GM12864 (cell line): ENCODE measurements at places on chromosomes 16 and 17.

DNA sequence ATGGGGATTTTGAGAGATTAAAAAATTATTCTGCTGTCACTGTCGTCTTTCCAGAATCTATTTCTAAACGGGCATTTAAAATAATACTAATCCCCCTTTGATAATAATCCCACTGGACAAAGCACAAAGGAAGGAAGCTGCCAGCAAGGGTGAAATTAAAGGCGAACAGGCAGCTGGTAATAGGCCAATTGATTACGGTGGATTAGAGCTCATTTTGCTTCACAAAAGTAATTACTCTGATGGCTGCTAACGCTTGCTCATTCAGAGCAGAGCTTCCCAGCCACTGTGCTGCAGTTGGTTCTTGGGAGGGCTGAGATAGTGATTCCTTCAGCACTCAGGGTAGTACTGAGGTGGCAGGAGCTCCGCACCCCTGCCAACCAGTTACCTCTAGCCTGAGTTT lies 205.7 kb downstream of the SNX29 start:
- DNase-seq, result no peak

DNA sequence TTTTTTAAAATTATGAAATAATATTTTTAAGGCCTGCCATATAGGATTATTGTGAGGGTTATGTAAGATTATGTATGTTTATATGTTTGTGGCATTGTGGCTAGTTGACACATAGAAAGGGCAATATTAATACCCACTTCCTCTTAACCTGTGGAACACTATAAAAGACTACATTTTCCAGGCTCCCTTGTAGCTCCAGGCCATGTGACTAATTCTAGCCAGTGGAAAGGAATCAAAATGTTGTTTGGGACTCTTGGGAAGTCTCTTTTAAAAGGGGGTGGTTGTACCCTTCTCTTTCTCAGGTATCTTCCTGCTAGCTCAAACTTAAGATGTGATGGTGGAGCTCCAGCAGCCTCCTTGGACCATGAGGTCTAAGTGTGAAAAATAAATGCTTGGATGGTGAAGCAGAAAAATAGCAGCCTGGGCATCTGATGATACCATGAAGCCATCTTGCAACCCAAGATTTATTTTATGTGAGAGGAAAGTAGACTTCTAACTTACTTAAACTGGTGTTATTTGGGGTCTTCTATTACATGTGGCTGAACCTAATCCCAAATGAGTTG lies 39.2 kb downstream of the TEKT5 start:
- DNase-seq, result no peak

DNA sequence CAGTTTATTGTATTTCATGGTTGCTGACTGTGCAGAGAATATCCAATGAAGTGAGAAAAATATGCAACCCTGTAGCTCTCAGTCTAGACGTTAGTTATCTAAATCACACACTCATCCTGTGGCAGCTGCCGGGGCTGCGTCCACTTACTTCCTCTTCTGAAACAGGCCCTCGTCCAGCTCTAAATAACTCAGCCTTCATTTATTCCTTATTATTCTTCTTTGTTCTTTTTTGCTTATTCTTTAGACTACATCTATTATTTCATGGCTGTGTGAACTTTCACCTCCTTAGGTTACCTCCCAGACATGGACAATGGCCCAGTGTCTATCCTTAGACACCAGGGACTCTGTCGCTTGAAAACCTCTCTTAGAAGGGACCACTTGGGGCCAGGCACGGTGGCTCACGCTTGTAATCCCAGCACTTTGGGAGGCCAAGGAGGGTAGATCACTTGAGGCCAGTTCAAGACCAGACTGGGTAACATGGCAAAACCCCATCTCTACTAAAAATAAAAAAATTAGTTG lies 3.4 kb upstream of the THUMPD1 start:
- DNase-seq, result no peak

- DNase-seq, result no peak
Measured at GRCh38 chr16:46901709-46902108, 17.5 kb downstream of the GPT2 start.

DNA sequence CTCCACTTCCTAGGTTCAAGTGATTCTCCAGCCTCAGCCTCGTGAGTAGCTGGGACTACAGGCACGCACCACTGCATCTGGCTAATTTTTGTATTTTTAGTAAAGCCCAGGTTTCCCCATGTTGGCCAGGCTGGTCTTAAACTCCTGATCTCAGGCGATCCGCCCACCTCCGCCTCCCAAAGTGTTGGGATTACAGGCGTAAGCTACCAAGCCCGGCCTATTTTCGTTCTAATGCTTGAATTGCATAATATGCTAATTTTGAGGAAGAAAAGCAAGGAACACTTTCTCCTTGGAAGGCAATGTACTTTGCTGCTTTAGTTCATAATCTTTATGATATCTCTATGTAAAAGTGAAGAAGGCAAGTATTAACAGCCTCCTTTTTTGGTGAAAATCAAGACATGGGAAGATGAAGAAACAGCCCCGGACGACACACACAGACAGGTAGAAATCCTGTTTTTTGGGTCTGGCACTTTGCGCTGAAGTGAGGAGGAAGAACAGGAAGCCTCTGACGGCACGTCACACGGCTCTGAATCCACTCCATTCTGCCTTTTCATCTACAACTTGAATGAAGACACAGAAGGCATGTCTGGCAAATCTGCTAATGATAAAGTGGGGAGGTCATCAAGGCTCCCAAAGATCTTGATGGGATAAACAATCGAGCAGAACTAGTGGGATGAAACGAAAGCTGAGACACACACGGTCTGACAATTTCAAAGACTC lies 24.9 kb downstream of the VPS53 start:
- DNase-seq, result no peak

DNA sequence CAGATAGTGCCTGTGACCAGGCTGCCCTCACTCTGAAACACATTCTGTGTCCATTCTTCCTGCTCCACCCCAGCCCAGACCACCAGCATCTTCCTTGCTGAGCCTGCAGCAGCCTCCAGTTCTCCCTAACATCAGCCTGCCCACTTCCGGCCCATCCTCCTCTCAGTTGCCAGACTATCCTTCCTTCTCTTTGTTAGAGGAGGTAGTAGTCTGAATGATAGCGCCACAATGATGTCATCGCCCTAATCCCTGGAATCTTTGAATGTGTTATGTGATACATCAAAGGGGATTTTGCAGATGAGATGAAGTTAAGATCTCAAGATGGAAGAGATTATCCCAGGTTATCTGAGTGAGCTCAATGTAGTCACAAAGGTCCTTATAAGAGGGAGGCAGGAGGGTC lies 3.2 kb upstream of the ZDHHC1 start:
- DNase-seq, result no peak

DNA sequence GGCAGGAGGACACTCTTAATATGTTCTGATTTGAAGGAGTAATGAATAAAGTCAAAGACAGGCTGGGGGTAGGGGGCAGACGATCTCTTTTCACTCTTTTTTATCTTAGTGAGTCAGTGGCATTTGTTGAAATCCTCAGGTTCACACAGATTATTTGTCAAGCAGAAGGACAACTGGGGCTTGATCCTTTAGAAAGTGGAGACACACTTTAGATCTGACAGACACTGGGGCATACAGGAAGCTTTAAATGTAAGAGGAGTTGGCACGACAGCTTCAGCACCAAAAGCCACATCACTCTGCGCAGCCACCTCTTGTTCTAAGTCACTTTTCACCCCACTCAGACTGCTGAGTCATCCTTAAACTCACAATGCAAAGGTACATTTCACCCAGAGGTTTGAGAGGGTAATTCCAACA lies 121.5 kb downstream of the STXBP4 start:
- DNase-seq, result peak; percentile 74

- DNase-seq, result no peak
Measured at GRCh38 chr17:39765175-39765574, 27.4 kb downstream of the GRB7 start.

- peak; percentile 31 for DNase-seq
Measured at GRCh38 chr16:46929378-46930332, 43.8 kb downstream of the DNAJA2 start.

GRCh38 chr17:34207572-34207971 lies 47.5 kb upstream of the CCL2 start:
- no peak for DNase-seq

DNA sequence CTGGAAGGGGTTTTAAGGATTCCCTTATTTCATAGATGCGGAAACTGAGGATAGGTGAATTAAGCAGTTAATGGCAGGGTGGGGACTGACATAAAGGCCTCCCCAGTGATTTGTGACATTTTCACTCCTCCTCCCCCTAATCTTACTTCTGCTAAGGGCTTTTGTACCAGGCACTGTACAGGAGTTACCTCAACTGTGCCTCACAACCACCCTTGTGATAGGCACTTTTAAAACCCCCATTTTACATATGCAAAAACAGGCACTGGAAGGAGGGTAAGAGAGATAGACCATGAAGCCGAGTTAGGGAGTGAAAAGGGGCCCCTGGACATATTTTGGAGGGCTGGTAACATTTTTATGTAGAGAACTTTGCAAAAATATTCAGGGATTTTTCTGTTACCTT lies 862 bp upstream of the GDE1 start:
- no peak for DNase-seq

DNA sequence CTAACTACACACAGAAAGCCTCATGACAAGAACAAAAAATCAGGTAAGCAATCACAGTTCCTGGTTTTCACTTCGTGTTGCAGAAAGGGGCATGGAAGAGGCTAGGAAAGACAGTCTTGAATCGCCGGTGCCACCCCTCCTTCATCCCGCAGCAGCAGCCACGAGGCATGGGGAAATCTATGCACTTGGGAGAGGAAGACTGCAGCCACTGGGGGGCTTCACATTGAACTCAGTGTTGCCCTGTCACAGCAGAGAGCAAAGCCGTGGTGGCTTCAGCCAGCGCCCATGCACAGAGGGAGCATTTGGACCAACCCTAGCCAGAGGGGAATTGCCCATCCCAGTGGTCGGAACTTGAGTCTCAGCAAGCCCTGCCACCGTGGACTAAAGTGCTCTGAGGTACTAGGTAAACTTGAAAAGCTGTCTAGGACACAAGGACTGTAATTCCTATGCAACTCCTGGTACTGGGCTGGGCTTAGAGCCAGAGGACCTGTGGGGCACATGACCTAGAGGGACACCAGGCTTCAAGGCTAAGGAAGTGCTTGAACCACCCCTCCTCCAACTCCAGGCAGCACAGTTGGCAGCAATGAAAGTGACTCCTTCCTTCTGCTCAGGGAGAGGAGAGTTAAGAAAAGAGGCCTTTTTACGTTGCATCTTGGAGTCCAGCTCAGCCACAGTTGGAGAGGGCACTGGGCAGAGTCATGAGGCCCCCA lies 35.2 kb upstream of the ATP2C2 start:
- DNase-seq, result no peak

- DNase-seq, result no peak
Measured at GRCh38 chr17:46264456-46265198, 30.3 kb upstream of the LRRC37A start.

DNA sequence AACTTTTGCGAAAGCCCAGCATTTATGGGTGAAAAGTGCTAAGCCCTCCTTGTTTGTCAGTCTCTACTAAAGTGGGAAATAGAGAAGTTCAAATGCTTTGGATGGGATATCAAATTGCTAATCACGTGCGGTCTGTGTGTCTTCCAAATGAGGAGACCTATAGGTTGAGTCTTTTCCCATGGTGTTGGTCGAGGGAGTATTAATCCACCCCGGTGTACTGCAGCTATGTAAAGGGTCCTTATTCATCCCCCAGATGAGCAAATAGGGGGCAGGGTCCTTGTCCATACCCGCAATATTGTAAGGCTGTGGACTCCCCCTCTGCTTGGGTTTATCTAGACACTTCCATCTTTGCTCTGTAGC lies 14.6 kb downstream of the KIAA0513 start:
- no peak for DNase-seq

GRCh38 chr16:87003414-87003755 lies 313.8 kb downstream of the C16orf95 start:
- no peak for DNase-seq

GRCh38 chr16:4935241-4935855 lies 1.6 kb downstream of the PPL start:
- no peak for DNase-seq

DNA sequence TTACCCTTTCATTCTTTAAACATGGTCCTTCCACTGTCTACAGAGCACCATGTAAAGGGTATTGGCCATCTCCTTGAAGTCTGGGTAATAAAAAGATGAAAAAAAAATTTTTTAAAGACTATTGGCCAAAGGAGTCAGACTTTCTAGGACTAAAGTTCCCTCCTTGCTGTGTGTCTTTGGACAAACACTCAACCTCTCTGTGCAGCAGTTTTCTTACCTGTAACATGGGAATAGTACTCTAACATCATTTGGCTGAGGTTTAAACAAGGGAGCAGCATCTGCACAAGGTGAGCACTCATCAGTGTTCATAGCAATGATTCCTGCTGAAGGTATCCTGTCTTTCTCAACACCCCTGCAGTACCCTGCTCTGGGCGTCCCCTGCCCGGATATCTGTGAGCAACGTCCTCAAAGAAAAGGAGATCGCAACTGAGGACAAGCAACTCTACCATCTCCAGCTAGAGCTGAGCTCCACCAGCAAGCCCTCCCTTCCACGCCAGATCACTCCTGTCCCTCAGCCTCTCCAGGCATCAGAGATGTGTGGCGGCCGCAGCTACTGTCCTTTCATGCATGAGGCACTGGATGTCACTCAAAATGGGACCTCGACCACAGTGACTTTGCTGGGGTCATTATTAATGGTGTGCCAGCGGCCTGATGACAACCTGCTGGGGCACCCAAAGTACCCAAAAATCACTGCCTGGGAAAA lies 29.5 kb upstream of the RPH3AL start:
- no peak for DNase-seq

DNA sequence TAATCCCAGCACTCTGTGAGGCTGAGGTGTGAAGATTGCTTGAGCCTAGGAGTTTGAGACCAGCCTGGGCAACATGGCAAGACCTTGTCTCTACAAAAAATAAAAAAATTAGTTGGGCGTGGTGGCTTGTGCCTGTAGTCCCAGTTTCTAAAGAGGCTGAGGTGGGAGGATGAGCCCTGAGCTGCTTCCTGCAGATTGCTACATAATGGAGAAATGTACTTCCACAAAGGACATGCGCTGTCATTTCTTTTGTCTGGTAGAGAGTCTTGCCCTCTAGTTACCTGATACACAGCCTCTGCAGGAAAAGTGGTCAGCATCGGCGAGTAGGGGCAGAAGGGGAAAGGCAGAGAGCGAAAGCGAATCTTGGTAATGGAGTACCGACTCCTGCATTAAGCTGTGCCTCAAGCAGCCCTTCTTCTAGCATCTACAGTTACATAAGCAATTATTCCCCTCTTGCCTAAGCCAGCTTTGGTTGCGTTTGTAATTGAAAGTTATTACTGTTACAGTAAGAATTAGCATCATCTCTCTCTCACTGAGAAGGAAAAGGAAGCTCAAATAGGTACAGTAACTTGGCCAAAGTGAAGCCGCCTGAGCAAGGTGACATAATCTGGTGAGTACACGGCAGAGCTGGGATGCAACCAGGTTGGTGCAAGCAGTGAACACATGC lies 18.5 kb upstream of the GGA2 start:
- no peak for DNase-seq
